AG09309 (cell line): ENCODE measurements at places on chromosomes 12 and 14.

- DNase-seq = no peak
Measured at GRCh38 chr12:51751661-51752060, 96.9 kb downstream of the FIGNL2 start.

GRCh38 chr12:118980407-118981014 is 830 bp upstream of the SRRM4 start:
- no peak for DNase-seq

- no peak for DNase-seq
Measured at GRCh38 chr12:15550793-15551192, 228.5 kb downstream of the PTPRO start.

DNA sequence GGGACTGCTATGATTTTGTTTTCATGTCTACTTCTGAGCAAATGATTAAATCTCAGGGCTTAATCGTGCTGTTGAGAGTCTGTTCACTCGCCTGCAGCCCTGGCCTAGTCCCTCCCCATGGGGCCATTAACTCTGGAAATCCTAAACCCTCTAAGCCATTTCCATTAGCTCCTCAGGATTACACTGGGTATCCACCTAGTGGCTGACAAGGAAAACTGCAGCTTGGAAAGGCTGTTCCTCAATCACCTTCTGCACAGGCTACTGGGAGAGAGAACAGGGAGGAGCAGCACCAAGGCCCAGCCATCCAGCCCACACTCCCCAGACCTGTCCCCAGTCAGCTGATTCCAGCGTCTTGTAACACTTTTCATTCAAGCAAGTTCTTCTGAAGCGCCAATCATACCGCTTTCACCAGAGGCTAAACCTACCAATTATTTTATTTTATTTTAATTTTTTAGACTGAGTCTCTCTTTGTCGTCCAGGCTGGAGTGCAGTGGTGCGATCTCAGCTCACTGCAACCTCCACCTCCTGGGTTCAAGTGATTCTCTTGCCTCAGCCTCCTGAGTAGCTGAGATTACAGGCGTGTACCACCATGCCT is 48.7 kb downstream of the NEUROD4 start:
- peak; percentile 24 for DNase-seq

DNA sequence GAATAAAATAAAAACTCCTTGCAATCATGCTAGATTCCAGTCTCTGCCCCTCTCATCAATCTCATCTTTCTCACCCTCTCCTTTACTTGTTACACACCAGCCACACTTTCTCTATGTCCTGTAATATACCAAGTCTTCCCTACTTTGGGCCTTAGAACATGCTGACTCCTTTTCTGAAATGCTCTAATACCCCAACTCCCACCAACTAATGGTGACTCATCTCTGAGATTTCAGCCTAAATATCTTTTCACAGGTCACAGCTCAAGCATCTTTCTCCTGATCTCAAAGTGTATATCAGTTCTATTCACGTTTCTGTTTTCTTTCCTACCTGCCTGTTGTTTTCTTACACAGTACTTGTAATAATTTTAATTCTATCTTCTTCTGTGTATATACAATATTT is 378.9 kb upstream of the PRICKLE1 start:
- DNase-seq = no peak
